ENCODE measurements at places on chromosomes 13 and 19.

GRCh38 chr19:48598996-48599700 is 7.4 kb upstream of the SPACA4 start:
- no peak for DNase-seq

DNA sequence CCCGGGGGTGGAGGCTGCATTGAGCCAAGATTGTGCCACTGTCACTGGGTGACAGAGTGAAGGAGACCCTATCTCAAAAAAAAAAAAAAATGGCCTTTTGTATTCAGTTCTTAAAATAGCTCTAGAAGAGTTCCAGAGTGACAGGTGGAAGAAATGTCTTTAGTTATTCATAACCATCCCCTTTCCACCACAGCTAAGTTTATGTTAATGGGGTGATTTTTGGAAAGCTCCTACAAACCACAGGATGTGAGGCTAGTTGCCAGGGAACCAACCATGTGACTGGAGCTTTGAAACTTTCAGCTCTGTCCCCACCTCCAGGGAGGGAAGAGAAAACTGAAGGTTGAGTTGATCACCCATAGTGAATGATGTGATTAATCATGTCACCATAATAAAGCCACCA is 6.9 kb downstream of the ZNF490 start:
- peak; percentile 38 for DNase-seq

DNA sequence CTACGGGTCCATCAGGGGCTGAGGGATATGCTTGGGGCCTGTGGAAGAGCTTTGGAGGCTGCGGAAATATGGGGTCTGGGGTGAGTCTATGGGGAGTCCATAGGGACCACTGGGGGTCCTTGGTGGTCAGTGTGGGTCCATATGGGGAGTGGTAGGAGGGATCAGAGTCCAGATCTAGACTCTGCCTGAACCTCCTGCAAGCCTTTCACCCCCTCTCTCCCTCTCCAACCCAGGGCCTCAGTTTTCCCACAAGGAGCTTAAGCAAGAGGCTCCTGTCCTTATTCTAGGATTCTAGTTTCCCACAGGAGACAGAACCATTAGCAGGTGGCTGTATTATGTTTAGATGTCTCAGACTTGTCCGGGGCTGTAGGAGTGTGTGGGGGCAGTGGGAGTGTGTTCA is 161.9 kb upstream of the TSHZ3 start:
- no peak for DNase-seq

DNA sequence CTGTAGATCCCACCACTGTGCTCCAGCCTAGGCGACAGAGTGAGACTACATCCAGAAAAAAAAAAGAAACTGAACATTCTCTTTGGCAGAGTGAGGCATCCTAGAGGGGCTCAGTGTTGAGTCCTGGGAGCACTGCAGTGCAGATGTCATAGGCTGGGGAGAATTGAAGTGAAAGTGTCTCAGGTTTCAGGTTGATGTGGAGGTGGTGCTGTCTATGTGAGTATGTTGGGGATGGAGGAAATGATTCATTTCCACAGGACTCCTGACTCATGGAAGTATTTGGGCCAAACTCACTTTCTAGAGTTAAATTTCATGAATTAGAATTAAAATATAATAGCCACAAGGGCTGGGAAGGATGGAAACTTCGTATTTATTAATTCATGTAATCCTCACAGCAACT is 134.4 kb upstream of the TSC22D1 start:
- DNase-seq, result peak; percentile 19

DNA sequence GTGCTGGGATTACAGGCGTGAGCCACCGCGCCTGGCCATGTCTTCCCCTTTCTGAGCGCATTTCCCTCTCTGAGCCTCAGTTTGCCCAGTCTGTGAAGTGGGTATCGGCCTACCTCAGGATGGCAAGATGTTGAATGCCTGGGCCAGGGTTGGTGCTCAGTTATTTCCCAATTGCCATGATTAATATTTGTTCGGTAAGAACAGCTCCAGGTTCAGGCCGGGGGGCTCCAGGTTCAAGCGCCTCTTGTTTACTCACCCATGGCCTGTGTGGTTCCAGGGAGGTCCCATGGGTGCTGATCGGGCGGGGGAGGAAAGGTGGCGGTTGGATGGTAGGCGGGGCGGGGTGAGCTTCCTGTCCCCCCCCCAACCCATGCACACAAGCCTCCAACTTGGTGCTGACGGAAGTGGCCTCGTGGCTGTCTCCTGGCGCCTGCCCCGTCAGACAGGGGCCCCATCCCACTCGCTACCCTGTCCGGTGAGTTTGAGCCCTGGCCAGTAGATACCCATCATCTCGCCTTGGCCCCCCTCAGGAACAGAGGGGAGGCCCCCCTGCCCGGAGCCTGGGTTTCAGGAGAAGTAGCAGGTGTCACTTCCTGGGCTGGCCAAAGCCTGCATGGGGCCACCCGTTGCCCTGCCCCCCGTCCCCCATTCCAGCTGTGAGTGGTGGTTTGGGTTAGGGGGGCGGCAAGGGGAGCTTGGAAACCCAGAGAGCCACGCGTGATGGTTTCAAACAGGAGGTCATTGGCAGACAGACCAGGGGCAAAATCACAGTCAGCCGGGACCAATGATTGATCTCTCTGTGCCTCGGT is at the start of gene FCHO1:
FCHO1 (plus strand) TSS at position 375 of the 809 bp plus-strand sequence. CDS start 3,688 bp downstream, outside the sequence.
- DNase-seq, result peak; percentile 65

DNA sequence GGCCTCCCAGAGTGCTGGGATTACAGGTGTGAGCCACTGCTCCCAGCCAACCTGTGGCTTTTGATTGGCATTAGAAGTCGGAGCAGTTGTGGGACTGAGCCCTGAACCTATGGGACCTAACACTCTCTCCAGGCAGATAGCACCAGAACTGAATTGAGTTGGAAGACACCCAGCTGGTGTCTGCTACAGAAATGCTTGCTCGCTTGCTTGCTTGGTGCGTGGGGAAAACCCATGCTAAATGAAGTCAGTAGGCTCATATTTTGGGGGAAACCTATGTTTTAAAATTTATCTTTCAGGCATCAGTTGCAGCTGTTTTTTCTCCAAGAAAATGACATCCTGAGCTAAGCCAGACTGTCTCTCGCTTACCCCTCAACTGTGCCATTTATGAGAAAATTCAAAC is 158.5 kb upstream of the RFC3 start:
- no peak for DNase-seq

GRCh38 chr19:48961051-48961649 is 4.0 kb upstream of the FTL start:
- no peak for DNase-seq

DNA sequence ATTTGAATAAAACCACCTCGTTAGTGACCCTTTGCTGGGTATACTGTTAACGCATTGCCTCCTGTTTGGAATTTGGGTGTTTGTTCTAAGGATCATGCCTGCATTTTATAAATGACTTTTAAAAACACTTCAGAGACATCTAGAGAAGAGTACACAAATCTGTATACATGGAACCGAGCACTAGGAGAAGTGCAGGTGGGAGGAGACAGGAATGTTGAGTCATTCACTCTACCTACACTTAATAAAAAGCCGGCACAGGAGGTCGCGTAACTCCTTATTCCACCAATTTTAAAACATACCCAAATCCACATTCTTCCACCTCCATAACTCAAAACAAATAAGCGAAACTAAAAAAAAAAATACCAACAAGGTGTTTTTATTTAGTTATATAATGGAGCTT is 48.6 kb downstream of the FGF9 start:
- no peak for DNase-seq

- DNase-seq, result no peak
Observed at GRCh38 chr19:16373532-16373931, 48.9 kb downstream of the KLF2 start.

GRCh38 chr19:16825312-16826052 is 3.7 kb upstream of the SIN3B start:
- no peak for DNase-seq

GRCh38 chr13:41693434-41693833 is 236.1 kb downstream of the RGCC start:
- DNase-seq, result no peak

DNA sequence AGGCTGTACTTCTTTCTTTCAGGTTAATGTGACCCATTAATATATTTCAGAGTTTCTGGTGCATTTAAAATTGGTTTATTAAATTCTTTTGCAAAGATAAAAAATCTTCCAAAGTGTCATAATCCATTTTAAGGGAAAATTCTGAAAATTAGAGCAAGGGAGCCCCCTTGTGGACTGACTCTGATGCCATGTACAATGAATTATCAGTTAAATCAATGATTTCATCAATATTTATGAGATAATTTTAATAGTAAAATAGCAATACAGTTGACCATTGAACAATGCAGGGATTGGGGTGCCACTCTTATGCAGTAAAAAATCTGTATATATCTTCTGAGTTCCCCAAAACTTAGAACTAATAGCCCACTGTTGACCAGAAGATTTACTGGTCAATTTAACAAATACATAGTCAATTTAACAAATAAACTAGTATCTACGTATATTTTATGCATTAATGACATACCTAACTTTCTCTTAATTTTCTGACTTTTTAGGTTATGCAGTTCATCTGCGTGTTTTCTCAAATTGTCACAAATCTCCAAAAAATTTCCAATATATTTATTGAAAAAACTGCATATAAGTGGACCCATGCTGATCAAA is 479.1 kb upstream of the MIR17HG start:
- no peak for DNase-seq

DNA sequence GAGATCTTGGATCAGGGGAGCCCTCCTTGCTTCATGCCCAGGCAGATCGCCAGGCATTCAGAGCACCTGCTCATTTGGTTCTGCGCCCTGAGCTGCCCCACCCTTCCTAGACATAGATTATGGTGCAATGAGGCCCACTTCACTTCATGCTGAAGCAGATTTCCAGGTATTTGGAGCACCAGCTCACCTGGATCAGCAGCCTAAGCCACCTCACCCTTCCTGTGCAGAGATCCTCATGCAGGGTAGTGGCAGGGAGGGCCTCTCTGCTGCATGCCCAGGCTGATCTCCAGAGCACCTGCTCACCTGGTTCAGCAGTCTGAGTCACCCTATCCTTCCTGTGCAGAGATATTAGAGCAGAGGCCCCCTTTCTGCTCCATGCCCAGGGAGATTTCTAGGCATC is 1966.1 kb downstream of the PCDH9 start:
- DNase-seq, result no peak

DNA sequence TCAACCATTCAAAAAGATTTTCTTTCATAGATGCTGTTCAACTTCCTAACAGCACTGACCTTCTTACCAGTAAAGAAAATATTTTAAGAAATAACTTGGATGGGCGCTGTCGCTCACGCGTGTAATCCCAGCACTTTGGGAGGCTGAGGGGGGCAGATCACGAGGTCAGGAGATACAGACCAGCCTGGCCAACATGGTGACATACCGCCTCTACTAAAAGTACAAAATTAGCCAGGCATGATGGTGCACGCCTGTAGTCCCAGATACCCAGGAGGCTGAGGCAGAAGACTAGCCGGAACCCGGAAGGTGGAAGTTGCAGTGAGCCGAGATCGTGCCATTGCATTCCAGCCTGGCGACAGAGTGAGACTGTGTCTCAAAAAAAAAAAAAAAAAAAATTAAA is 865.7 kb upstream of the SLC10A2 start:
- DNase-seq, result no peak

DNA sequence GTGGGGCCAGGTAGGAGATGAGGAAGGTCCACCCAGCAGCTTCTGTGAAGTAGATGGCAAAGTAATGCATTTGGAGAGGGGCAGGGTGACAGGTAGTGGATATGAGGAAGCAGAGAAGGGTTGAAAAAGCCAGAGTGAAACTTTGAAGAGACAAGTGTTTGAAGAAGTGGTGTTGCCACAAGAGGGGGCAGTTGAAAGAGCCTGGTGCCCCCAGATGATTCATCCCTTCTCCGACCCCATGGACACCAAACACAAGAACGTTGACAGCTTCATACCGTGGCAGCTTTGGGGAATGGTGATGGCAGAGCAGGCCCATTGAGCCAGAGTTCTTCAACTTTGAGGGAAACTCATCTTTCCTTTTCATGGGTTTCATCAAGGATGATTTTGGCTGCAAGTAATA is 19.9 kb downstream of the IFNL3 start:
- no peak for DNase-seq
